ENCODE measurements at places on chromosomes 12 and 14. TPM values are rescaled to one million over a fixed set of nuclear protein-coding genes. Genes with fewer than 3 reads are reported as not detected.

Gene DYRK2
- 17.4 TPM for total RNA-seq

Gene TMEM52B
- not detected for total RNA-seq

Gene C14orf132
- 2.7 TPM for total RNA-seq

Gene SYNE3
- total RNA-seq = 179 TPM

Gene PAPLN
- total RNA-seq = 6.4 TPM

Gene NTN4
- 11.6 TPM for total RNA-seq

Gene LRRC10
- not detected for total RNA-seq

DNA sequence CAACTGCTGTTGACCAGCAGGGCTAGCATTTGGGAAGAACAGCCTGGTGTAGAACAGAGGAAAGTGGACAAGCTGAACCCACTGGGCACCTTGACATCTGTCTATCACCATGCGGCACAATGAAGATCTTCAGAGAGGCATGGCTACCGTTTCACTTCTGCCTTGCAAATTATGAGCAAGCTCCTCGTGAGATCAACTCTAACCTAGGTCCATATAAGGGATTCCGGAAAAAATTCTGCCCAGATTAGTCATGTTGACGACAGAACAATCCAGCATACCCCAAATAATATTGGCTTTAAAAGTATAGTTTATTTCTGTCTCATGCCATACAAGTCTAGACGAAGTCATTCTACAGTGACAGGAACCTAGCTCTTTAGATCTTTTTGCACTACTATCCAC, 91.6 kb upstream of the ATF7IP start:
- DNase-seq = no peak

- DNase-seq = no peak
These were observed 274.3 kb downstream of the BCL11B start for GRCh38 chr14:98997526-98998205.

DNA sequence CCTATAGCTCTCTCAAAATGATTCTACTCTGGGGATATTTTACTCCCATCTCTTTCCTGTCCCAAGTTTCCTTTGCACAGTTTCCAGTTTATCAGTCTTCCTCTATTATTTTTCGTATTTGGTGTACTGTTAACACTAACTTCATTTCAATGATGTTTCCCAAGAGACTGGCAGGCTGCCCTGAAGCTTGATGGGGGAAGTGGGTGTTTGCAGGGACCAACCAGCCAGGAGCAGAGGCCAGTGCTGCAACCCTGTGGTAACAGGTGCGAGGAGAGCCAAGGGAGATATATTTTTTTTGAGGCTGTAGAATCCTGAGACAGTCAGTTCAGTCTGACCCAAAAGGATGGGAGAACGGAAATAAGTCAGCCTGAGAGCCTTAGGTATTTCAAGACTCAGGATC, 11.8 kb upstream of the CEBPE start:
- no peak for DNase-seq

DNA sequence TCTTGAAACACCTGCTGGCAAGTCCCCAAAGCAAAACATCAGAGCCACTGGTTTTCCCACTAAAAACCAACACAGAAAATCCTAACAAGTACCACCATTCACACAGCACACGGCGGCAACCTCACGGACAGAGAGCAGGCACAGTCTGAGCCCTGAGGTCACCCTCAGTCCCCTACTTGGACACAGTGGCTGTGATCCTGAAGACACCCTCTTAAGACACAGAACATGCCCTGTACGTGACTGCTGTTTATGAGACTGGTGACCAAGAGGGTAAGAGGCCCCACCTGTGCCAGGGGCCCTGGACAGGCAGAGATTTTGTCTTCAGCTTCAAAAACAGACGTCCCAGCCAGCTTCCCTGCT, 29.6 kb downstream of the HIP1R start:
- DNase-seq = no peak

DNA sequence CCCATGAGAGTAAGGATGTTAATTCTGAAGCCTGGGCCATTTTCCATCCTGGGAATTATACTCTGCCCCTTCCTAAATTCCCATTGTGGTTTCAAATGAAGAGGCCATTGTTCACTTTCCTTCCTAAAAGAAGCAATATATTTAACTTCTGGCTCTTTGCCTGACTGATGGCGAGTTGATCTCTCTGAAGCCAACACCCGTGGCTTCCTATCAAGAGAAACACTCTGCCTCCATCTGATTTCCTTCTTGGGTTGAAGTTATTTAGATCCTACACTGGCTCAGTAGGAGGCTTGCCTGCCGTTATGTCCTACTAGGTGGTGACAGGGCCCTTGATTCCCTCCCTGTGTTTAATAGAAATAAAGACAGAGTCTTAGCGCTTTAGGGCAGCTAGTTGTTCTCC, 97.4 kb downstream of the PRKCH start:
- no peak for DNase-seq

DNA sequence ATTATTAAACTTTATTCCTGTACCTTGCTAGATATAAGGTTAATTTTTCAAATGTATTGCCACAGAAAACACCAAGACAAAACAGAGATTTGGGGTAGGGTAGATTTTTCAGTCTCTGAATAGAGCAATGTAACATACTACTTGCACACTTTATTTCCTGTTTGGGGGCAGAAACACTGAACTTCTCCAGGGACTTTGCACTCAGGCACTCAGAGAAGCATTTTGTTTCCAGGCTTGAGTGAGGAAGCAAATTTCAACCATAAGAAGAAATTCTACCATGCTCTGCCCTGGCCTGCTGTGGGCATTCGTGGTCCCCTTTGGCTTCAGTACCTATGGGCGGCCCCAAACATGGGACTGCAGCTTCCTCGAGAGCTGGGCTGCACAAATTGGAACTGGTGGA, 399.1 kb downstream of the DAD1 start:
- no peak for DNase-seq

DNA sequence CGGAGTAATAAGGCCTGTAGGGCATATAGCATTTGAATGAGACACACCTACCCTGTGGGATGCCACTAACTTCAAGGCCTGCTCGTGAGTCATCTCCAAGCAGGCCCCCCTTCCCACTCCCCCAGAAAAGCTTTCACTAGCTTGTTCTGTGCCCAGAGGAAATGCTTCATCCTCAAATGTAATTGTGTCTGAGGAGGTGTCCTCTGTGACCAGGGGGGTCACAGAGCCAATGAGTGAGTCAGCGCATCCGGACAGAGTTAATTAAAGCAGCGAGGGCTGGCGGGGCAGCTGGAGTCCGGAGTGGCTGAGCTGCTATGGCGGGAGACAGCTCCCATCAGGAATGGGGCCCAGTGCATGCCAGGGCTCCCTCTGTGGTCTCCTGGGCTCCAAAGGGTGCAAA, 27.0 kb upstream of the ESRRB start:
- no peak for DNase-seq

DNA sequence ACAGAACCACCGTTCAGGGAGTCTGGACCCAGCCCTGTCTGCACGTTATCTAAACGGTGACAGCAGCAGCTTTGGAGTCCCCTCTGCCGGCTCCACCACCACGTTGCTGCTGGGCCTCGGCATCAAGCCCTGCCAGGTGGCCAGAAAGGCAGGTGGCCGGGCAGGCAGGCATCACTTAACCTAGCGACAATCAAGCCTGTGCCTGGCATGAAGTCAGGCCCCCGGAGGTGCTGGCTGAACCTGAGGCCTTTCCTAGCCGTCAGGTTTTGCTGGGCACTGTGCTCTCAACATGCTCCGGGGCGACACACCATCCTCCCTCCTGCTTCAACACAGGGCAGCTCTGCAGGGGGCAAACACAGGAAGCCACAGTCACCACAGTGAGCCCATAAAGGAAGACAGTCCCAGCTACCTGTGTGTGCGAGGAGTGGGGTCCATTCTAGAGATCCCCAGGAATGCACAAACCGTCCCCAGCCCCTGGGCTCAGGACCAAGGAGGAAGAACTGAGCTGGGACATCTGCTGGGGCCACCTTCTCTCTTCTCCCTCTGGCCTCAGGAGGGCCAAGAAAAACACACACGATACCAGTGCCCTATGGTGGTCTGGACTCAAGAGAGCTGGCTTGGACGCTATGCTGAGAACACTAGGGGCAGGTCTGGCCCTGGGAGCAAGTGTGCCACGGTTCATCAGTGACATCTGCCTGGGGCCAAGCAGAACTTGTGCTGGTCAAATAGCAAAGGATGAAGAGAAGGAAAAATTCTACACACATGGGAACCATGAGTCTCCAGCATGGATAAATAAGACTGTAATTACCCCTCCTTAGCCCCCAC, 44.7 kb downstream of the CCDC88C start:
- DNase-seq = no peak

GRCh38 chr14:58455593-58456265, 28.2 kb downstream of the KIAA0586 start:
- no peak for DNase-seq

GRCh38 chr12:103560604-103561101, 26.4 kb upstream of the STAB2 start:
- DNase-seq = no peak

DNA sequence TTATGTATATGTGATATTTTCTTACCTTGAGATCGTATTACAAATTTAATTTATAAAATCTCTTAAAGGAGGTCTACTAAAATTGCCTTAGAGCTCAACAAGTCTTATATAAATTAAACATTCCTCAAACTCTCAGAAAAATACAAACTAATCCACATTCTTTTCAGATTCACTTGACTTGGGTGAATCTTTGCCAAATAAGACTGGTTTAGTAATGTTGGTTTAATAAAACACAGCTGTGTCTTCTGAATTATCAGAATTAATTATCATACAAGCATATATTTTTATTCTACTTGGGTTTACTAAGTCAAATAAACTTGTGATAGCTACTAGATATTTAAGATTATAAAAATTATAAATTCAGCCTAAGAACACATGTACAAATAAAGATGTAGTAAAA, 13.3 kb downstream of the GLIPR1L2 start:
- no peak for DNase-seq

DNA sequence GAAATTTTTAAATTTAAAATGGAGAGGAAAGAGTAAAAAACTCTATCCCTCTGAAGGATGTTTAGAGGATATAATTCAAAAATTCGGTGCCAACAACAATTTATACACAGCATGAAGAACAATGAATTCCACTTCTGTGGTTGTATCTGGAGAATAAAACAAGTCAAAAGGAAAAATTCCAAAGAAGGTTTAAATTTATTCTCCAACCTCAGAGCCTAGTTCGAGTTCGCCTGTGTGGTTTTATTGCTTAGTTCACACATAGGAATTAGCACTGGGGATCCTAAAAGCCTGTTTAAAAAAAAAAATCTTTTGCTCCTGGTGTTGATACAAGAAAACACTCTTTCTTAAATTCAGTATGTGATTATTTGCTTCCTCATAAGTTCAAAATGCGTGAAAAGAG, 79.2 kb downstream of the LLPH start:
- DNase-seq = no peak

DNA sequence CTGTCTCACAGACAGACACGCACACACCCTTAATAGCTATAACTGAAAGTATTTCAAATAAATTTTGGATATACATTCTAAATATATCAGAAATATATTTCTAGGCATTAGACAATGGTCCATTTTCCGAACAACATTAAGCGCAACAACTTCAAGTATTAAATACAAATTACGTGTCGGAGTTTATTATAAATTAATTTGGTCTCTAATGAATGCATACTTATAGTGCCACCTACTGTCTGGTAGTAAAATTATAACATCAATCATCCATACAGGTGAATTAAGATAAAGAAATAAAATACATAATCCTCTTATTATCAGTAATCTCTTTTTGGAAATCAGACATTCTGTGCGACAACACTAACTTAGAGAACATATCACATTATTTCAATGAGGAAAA, 27.2 kb upstream of the CMAS start:
- no peak for DNase-seq

DNA sequence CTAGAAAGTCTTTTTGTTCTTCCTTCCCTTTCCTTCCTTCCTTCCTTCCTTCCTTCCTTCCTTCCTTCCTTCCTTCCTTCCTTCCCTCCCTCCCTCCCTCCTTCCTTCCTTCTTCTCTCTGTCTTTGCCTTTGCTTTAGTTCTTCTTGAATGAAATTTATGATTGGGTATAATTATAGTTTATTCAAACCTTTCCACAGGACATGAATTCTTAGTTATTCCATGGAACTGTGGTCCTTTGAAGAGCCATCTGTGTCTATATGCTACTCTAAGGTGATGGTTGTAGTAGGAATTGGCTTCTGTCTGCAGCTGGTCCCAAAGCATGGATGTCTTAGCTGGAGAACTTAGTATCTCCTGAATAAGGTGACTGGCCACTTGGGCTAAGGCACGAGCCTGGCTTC, 64.8 kb downstream of the IGF1 start:
- no peak for DNase-seq

DNA sequence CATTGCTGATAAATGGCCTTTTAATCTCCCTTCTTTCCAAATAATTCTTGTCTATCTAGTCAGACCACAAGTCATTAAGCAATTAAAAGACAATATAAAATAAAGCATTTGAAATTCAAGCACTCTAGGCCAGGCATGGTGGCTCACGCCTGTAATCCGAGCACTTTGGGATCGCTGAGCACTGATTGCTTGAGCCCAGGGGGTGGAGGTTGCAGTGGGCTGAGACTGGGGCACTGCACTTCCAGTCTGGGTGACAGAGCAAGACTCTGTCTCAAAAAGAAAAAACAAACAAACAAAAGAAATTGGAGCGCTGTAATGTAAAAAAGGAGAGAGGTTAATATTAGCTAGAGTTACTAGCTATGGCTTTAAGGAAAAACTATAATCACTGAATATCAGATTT, 30.5 kb upstream of the CSRP2 start:
- no peak for DNase-seq

DNA sequence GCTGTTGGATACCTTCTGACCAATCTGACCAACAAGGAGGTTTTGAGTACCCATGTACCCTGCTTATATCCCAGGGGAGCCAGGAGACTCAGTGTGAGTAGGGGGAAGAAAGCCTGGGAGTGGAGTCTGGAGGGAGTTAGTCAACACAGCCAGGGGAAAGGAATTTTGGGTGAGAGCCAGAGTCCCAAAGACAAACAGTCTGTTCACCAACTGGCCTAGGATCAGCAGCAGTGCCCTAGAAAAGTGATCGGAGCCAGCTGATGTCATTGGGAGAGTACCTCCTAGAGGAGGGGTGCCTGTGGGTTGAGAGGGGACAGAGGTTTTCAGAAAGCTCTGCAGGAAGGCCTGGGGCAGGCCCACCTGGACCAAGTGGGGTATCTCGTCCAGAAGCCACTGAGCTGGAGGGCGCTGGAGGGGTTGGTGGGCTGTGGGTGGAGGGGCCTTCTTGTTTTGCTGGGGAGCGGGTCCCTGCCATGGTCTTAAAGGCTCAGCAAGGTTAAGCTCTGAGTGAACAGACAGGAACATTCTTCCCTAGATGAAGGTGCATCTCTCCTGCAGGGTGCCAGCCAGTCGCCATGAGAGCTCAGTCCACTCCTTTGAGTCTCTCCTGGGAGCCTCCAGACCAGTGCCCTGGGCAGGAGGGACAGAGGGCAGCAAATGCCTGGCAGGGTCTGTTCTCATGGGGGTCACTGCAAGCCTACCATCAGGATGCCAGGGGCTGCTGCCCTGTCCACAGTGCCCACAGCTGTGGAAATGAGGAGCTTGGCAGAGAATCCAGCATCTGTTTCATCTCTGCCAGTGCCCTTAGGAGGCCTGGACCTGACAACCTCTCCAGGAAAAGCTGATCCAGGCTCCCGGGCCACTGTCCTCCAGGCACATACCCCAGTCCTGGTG, 63.6 kb downstream of the CHGA start:
- no peak for DNase-seq

DNA sequence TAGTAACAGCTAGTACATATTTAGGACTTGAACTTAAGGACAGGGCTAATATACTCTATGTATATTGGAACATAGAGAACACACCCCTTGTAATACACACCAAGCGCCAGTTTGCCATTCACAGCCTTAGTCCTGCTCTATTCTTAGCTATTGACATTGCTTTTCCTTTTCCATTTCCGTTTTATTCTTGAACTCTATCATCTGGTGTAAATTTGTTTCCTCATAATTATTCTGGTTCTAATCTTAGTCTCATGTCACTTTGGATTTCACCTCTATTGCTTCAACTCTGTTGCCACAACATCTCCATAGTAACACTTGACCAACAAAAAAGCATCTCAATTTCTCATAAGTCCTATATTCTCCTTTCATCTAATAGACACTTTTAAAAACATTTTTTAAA, 225.7 kb downstream of the PHLDA1 start:
- DNase-seq = no peak
